ENCODE measurements at places on chromosomes 1 and 21.
A peak's percentile ranks its signal among the peaks of the same experiment; 100 is the strongest.

DNA sequence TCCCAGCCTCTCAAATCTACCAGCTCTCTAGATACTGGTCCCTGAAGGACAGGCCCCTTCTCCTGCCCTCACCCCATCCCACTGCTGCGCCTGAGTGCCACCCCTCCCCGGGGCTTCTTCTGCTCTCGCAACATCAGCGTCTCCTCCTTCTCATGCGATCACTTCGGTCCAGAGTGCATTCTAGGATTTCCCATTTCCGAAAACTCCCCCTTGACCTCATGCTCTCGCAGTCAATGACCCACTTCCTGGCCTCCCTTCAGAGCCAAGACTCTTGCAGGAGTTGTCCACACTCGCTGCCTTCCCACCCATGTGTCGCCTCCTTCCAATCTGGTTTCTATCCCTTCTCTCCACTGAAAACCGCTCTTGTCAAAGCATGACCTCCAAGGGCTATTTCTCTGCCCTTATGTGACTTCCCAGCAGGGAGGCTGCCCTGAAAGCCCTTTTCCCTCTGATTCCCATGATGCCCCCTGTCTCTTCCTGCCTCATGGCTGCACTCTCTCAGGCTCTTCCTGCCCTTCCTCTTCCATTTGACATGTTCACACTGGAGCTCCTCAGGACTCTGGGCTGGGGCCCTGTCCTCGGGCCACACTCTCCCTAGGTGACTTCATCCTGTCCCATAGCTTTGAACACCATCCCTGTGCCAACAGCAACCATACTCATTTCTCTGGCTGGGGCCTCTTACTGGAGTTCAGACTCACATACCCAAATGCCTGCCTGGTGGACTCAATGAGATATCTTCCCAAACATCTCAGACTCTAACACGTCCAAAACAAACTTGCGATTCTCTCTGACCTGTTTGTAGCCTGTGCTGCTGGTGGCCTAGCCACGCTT is 46.0 kb downstream of the LDLRAD2 start:
- no peak for DNase-seq

DNA sequence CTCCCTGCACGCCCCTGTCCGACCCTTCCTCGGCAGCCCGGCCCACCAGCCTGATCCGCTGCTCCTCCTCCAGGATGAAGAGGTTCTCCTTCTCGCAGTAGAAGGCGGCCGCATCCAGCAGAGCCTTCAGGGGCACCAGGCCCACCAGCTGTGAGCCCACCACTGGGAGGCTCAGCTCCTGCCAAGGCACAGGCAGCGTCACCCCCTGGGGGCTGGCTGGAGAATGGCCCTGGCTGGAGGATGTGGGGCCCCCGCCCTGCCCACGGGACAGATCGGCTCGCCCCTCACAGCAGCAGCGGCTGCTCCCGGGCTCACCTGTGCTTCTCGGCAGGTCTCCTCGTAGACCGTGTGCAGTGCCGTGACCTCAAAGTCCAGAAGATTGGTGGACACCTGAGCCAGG is 5.3 kb downstream of the FTCD start:
- DNase-seq = no peak

- no peak for DNase-seq
Observed at GRCh38 chr1:56330391-56331026, 248.9 kb downstream of the PLPP3 start.

DNA sequence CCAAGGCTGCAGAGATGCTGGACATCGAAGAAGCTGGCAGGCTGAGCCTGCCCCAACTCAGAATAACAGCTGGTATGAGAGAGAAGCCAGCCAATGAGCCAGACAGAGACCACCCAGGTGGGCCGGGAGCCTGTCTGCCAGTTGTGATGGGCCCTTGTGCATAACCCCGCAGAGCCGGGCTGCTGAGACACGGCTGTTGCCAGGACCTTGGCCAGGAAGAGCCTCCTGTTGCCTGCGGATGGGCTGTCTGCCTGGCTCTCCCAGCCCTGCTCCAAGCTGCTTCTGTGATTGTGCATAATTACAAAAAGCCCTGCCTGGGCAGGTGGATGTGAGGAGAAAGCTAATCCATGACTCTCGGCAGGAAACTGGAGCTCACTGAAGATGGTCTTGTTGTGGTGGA is 126.5 kb downstream of the CAPN8 start:
- no peak for DNase-seq

GRCh38 chr1:43858324-43858723 is 75.3 kb upstream of the ARTN start:
- DNase-seq = peak; percentile 71

DNA sequence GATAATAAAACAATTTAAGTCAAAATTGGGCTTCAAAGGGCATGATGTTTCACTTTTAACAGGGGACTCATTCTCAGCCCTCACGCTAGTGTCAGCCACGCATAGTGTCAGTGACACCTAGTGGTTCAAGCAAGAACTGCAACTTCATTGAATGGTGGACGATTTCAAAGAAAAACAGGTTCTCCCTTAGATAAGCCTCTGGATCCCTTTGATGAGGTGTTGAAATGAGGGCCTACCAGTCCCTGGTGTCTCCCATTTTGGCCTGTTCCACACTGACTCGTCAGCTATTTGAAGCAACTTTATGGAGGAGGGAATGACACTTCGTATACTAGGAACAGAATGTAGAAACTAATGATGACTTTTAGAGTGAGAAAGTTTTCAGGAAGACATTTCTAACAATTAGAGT is 56.2 kb downstream of the FCRL5 start:
- peak; percentile 80 for DNase-seq

- DNase-seq = no peak
Observed at GRCh38 chr21:34970167-34970500, 79.0 kb downstream of the RUNX1 start.

- peak; percentile 80 for DNase-seq
Observed at GRCh38 chr1:208149776-208150514, 94.2 kb downstream of the PLXNA2 start.

DNA sequence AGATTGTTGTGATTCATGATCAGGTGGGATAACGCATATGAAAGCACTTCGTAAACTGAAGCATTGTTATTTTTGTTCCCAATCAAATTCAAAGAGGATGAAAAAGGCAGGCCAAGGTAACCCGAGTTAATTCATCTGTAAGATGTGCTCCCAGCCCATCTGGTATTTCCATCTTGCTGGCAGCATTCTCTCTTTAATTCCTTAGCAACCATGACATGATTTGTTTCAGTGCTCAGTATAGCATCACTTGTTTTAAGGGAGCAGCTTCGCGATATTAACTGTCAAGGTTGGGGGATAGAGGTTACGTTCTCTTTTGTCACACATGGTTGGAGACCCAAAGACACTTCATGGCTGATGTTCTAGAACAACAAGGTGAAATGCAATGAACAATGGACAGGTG is 6.4 kb downstream of the TSPAN2 start:
- DNase-seq = no peak

DNA sequence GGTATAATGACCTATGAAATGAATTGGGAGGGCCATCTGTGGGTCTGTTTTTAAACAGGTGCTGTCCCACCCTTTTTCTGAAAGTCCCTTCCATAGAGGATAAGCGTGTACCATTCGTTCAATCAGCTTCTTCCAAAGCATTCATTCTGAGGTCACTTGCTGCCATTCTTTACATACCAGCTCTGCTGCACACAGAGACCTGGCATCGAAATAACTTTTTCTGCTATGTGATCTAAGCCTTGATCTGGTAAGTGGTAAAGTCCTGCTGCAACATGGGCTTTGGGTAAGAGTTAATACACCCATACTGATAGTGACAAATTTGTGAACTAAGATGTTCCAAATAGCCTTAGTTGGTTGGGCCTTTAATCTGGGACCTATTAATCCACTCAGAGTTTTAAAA is 38.9 kb downstream of the DR1 start:
- no peak for DNase-seq

DNA sequence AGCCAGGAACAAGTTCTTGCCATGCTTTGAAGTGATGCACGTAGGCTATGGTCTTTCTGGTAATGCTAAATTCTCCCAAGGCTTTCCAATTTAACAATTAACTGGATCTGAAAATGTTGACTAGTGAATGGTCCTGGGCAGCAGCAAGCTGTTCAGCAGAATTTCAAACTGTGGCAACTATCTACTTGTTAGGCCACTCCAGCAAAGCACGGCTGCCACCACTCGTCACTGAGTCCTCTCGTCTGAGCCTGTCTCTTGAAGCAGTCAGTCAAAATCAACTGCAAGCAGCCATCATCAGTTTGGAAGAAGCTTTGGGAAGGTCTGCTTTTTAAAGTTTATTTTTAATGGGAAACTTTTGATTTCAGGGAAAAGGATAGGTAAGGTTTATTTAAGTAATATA is 6.1 kb downstream of the FLVCR1 start:
- no peak for DNase-seq

- DNase-seq = no peak
Observed at GRCh38 chr1:185561629-185562028, 172.6 kb upstream of the HMCN1 start.

GRCh38 chr1:225658041-225658440 is 5.1 kb upstream of the ENAH start:
- DNase-seq = no peak

DNA sequence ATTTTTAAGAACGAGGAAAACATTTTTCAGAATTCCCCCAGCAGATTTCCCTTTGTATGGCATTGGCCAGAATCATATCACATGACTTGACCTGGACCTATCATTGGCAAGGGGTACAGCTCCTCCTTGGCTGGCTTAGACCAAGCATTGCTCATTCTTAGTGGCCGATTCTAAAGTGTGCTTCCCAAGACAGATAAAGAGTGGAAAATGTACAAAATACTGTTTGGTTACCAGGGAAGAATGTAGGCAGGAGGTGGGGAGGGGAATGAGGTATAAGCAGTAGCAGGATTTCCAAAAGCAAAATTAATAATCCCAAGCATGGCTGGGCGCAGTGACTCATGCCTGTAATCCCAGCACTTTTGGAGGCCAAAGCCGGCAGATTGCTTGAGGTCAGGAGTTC is 75.6 kb upstream of the KRTAP11-1 start:
- no peak for DNase-seq

DNA sequence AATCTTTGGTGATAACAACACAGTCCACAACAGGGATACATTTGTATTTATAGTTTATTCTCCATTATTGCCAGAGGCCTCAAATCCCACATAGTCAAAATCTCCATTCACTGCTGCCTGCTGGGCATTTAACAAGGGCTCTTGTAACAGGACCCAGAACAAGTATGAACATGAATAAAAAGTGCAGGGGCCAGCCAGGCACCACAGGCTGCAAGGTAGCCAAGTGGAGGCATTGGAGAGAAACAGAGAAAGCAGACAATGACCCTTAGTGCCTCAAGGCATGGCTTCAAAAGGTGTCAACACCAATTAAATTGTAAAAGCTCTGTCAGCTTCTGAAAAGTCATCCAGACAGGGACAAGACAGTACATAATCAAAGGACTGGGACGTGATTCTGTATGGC is 116.8 kb downstream of the ATP6V1G3 start:
- peak; percentile 13 for DNase-seq

DNA sequence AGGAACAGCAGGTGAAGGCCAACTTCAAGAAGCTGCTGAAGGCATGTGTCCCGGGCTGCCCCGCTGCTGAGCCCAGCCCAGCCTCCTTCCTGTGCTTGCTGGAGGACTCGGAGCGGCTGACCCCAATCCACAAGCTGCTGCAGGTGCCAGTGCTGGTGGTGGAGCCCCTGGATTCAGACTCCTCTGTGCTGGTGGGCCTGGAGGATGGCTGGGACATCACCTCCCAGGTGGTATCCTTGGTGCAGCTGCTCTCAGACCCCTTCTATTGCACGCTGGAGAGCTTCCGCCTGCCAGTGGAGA is 20.1 kb upstream of the NPPB start:
- no peak for DNase-seq

GRCh38 chr1:89068291-89068690 is 3.3 kb upstream of the GBP1 start:
- DNase-seq = no peak

GRCh38 chr1:14826172-14826636 is 227.7 kb downstream of the KAZN start:
- peak; percentile 62 for DNase-seq

- DNase-seq = peak; percentile 61
Observed at GRCh38 chr1:230977761-230978490, 735 bp downstream of the TTC13 start.

- DNase-seq = no peak
Observed at GRCh38 chr1:58824753-58825389, 41.0 kb upstream of the JUN start.

GRCh38 chr1:42006836-42007235 is 88.1 kb upstream of the HIVEP3 start:
- DNase-seq = no peak

DNA sequence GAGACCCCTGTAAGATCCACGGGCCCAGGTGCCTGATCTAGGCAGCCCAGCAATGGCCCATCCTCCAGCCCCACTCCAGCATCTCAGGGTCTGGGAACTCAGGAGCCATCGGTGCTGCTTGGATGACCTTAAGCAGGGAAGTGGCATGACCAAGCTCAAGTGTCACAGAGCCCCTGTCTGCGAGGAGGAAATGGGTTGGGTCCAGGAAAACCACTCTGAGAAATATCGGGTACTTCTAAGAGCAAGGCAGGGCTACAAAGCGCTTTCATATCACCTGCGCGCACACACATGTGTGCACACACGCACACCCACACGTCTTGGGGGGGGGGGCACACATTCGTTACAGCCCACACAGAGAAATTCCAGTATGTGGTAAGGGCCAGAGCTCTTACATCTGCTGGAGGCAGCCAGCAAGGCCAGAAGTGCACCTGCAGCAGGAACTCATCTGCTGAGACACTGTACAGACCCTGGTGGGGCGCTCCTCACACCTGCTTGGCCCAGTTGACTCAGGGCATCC is 32.6 kb upstream of the SPOCD1 start:
- DNase-seq = no peak

DNA sequence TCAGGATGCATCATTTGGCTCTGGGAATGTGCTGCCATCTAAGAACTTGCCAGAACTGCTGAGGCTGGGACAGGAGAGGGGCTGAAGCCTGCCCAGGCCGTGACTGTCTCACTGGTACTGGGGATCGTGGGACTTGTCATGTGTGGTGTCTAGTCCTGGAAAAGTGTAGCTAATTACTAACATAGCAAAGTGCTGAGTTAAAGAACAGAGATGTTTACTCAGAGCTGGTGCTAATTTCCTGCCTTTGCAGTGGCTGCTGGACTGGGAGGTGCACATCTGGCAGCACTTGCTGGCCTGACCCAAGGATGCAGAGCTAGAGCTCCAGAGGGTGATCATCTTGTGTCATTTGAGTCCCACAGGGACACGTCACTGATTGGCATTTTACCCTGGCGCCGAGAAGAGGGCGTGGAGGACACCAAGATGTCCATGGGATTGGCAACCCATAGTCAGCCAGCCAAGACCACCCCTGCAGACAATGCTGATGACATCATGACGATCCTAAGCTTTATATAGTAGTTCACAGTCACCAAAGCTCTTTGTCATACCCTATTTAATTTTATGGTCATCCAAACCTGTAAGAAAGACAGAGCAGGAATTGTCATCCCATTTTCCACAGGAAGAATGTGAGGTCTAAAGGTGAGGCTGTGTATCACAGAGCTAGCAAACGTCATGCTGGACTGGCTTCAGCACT is 110.1 kb upstream of the SLC44A3 start:
- no peak for DNase-seq
